ENCODE measurements at places on chromosomes 1 and 21. TPM values are rescaled to one million over a fixed set of nuclear protein-coding genes. Genes with fewer than 3 reads are reported as not detected.

Gene YY1AP1
- 99.1 TPM for total RNA-seq

Gene SLC16A4
- 1.2 TPM for total RNA-seq

Gene CYP4A11
- not detected for total RNA-seq

DNA sequence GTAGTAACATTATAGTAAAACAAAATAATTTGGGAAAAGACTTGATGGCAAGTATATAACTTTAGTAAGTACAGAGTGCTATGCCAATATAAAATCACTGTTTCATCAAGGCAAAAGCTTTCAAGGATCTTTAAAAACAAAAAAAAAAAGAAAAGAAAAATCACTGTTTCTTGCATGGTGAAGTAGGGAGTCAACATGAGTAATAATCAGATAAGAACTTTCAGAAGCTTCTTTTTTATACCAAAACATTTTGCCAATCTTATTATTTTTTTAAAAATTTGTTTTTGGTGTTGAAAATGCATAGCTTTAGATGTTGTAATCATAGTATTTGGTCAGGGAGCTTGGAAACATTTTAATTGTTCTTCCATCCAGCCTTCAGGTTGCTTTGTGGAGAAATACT is 37.2 kb downstream of the CAMSAP2 start:
- no peak for DNase-seq
